ENCODE measurements at places on chromosomes 7 and 10. TPM values are rescaled to one million over a fixed set of nuclear protein-coding genes. Genes with fewer than 3 reads are reported as not detected.

The KMT2E gene
- 103 TPM for total RNA-seq

The CPA4 gene
- total RNA-seq, result 250 TPM

The PRF1 gene
- not detected for total RNA-seq

The KLF14 gene
- total RNA-seq, result 0.13 TPM

The METTL27 gene
- total RNA-seq, result 3.7 TPM

The MSMB gene
- total RNA-seq, result not detected

The VWDE gene
- total RNA-seq, result 0.11 TPM

The FXYD4 gene
- not detected for total RNA-seq

The PTF1A gene
- total RNA-seq, result not detected

The CHST3 gene
- 36.1 TPM for total RNA-seq

The CTAGE4 gene
- 1.0 TPM for total RNA-seq

The CYP3A7 gene
- not detected for total RNA-seq

The NEUROD6 gene
- not detected for total RNA-seq

The IGF2BP3 gene
- total RNA-seq, result 0.26 TPM

The PHF14 gene
- 43.6 TPM for total RNA-seq

The LRIT1 gene
- not detected for total RNA-seq

The C10orf90 gene
- total RNA-seq, result 3.9 TPM

The ARMH3 gene
- 13.5 TPM for total RNA-seq

The AQP1 gene
- total RNA-seq, result 0.86 TPM

The SRRM3 gene
- total RNA-seq, result 1.1 TPM

The UCMA gene
- not detected for total RNA-seq

The SPDYE2 gene
- not detected for total RNA-seq

The OSBPL3 gene
- total RNA-seq, result 23.5 TPM

The EBF3 gene
- total RNA-seq, result 8.4 TPM

The TMEM229A gene
- total RNA-seq, result not detected

The SLC16A9 gene
- total RNA-seq, result 4.1 TPM

The ITGA8 gene
- not detected for total RNA-seq

The RBP3 gene
- not detected for total RNA-seq

The CDHR3 gene
- 7.8 TPM for total RNA-seq

The SPDYE8 gene
- not detected for total RNA-seq

The NXPH1 gene
- not detected for total RNA-seq

The ELFN1 gene
- 2.3 TPM for total RNA-seq

The POU6F2 gene
- not detected for total RNA-seq

The NRCAM gene
- total RNA-seq, result 0.13 TPM

The UBTD1 gene
- 16.1 TPM for total RNA-seq

Data from articular chondrocyte of knee joint (primary cell).